ENCODE measurements at places on chromosomes 5 and 9.

GRCh38 chr9:116555119-116555518, 132.0 kb upstream of the TRIM32 start:
- DNase-seq, result no peak

DNA sequence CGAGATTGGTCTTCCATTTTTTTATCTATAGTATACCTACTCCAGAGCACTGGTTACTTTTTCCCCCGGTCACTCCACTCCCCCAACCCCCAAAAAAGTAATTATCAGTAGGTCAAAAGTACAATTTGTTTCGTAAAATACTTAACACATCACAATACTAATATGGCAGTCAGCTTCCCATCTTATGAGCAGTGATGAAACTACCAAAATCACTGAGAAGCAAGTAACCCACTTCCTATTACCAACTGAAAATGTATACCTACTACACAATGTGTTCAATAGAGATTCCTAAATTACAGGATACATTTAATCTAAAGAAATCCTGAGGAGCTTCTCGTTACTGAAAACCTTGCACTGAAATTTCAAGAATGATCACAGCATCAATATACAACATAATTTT, 1.9 kb downstream of the CERT1 start:
- no peak for DNase-seq

DNA sequence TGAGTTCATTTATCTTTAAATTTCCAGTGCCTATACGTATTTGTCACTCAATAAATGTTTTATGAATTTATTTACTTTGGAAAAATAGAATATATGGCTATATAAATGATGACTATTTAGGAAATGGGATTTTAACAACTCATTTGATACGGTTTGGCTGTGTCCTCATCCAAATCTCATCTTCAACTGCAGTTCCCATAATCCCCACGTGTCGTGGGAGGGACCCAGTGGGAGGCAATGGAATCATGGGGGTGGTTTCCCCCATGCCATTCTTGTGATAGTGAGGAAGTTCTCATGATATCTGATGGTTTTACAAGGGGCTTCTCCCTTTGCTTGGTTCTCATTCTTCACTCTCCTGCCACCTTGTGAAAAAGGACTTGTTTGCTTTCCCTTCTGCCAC, 187.6 kb upstream of the EFNA5 start:
- DNase-seq, result no peak

DNA sequence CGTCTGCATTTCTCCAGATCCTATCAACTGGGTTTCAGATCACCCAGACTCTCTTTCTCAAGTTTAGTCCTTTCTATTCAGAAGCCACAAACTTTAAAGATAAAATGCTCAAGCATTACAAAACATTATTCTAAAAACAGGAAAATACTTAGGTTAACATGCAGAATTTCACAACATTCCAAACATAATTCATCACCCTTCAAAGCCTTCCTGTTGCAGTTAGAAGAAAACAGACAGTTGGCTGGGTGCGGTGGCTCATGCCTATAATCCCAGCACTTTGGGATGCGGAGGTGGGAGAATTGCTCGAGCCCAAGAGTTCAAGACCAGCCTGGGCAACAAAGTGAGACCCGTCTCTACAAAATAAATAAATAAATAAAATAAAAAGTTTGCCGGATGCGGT, 7.7 kb upstream of the OCLN start:
- DNase-seq, result no peak

DNA sequence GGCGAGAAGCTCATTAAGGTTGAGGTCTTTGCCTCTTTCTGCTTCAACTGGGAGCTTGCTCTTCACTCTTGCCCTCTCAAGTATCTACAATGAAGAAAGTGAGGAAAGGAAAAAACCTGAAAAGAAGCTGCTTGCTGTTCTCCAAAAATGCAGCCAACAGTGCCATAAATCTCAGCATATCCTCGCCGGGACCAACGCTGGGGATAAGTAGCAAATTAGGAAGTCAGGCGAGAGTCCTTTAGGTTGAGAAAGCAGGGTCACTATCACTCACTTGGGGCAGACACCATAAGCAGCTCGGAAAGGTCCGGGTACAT, 399 bp downstream of the NUP155 start:
- no peak for DNase-seq

DNA sequence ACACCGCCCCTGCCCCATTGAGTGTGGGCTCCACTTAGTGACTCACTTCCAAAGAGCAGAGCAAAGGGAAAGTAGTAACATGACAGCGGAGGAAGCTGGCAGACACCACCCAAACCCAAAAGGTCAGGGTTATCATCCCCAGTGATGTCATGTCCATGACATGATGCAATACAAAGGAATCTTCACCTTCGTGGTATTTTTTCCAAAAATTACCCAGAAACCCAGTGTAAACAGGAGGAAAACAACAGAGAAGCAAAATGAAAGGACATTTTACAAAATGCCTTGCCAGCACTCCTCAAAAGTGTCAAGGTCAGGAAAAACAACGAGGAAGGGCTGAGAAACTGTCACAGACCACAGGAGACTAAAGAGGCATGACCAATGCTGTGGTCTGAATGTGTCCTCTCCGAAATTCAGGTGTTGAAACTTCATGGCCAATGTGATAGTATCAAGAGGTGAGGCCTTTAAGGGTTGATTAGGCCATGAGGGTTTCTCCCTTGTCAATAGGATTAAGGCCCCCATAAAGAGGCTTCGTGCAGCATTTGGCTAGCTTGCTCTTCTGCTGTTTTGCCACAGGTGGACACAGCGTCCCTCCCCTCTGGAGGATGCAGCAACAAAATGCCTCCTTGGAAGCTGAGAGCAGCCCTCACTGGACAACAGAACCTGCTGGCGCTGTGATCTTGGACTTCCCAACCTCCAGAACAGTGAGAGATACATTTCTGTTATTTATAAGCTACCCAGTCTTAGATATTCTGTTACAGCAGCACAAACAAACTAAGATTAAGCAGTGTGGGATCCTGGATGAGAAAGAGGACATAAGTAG, 30.5 kb upstream of the MED10 start:
- no peak for DNase-seq

DNA sequence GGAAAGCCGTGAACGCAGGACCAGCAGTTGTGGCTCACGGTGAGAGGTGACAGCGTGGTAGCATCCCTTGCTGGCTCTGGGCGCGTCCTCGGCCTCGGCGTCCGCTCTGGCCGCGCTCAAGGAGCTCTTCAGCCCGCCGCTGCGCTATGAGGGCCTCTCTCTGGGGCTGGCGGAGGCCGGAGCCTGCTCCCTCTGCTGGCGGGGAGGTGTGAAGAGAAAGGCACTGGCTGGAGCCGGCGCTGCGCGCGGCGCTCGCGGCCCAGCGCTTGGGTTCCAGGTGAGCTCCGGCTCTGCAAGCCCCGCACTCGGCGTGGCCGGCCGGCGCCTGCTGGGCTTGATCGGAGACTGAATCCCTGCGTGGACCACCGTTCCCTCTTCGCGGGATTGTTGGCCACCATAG, 705.6 kb downstream of the SEMA5A start:
- DNase-seq, result no peak

DNA sequence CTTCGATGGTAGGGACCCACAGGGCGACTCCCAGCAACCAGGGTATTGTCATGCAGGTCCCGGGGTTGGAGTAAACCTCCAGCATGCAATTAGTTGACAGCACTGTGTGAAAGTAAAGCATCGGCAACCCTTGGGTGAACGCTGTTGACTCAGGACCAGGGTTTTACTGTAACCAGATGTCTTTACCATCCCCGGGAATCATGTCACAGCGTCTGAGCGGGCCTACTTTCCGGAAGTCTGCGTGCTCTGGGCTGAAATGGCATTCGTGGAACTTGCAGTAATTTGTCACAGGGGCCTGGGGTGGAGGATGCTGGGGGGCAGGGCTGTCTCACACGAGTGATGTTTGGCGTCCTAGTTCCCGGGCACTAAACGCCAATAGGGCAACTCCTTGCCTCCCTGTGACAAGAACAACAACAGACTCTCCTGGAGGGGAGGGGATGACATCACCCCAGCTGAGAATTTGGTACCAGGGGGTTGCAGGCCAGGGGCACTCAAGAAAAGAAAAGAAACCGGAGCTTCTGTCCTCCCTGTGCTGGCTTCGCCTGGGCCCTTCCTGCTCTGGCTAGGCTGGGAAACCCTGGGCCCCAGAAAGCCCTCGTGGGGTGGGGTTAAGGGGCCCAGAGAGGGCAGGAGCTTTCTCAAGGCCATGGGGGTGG, 10.1 kb upstream of the UBAC1 start:
- DNase-seq, result no peak

- no peak for DNase-seq
These were observed 4.8 kb upstream of the GPR150 start for GRCh38 chr5:95615164-95615467.

GRCh38 chr9:130868230-130868629, 28.4 kb downstream of the QRFP start:
- no peak for DNase-seq

DNA sequence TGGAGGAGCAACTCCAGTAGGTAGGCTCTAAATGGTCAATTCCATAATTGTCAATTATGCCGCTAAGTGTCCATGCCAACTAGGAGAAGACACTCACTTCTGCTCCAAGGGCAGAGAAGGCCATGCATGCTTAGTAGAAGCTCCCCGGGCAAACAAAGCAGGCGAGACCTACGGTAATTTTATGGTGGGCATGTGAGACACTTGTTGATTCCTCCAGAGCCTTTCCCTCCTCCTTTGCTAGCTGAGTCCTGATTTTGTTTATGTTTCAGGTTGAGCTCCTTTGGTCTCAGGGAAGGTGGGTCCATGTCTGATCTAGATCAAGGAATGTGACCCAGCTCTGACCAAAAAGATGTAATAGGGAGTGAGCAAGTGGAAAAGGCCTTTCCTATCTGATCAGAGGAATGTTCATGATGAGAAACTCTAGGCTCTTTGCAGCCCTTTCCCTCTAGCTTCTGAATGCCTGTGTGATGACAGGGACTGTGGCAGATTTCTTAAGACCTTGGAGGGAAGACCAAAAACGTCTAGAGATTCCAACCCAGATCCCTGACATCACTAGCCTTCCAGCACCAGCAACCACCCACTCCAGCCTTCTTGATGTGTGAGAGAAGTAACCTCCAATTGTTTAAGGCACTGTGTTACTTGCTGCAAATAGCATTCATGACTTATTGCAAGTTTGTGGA, 7.7 kb upstream of the CPEB4 start:
- DNase-seq, result no peak

DNA sequence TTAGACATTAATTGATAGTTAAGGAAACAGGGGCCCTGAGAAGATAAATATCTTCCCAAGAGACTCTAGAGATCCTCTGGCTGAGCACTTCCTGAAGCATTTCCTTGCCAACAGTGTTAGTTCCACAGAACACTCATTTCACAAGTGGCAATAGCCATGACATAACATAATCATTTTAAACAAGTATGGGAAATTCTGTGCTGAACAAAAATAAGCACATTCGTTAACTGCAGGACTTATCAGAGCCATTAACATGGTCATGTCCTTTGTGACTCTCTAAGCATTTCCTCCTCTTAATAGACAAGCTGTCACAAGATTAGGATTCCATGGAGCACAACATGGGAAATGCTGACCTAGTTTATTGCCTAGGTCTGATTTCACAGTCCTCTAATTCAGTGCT, 184.9 kb downstream of the SNX18 start:
- DNase-seq, result no peak

DNA sequence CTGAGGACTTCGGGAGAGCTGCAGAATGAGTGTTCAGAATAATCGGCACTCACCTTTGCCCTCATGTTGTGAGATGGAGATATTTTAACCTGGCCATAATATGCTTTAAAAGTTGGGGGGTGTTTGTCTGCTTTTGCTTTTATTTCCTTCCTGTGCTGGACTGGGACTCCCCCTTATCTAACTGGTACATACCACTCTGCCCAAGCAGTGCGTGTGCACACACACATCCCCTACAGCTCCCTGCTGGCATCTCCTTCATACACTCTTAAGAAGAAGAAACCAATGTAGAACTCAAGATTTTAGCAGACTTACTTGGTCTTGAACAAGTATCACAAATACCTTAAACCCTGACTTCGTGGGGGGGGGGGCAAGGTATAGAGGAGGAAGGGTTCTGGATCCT, 146.2 kb upstream of the DMRT1 start:
- no peak for DNase-seq

- DNase-seq, result no peak
These were observed 121.1 kb upstream of the IL12B start for GRCh38 chr5:159451197-159452052.

DNA sequence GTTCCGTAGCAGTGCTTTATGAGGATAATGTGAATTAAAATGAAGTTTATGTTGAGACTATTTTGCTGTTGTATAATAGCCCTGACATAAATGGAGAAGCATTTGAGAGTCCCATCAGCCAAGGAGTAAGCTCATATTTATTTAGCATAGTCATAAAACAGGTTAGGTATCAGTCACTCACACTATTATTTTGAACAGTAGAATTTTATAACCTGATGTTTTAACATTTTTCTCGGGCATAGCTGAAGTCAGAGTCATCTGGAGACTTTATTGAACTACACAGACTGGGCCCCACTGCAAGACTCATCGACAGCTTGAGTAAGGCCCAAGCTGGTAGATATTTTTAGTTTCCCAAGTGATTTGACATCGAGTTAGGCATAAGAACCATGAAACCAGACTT, 620.3 kb upstream of the WWC1 start:
- no peak for DNase-seq

DNA sequence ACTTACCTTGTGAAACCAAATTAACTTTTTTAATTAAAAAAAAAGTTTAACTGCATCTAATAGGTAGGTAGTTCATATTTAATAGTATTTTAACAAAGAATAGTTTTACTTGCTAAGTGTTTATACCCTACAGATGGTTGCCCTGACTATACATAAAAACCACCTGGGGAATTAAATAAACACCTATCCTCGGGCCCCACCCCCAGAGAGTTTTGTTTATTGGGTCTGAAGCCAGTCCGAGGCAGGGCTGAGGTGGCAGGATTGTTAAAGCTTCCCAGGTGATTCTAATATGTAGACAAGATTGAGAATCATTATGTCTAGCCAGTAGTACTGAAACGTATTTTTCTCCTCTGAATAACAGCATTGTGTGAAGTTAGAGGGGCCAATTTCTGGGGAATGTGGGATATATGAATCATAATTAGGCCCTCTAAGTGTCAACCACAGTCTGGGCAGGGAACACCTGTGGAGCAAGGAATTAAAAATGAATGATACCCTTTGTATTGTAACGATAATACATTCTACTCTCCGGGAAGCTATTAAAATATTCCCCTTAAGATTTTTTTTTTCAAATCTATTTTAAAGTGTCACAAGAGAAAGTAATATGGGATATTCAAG, 5.6 kb upstream of the PAM start:
- no peak for DNase-seq

DNA sequence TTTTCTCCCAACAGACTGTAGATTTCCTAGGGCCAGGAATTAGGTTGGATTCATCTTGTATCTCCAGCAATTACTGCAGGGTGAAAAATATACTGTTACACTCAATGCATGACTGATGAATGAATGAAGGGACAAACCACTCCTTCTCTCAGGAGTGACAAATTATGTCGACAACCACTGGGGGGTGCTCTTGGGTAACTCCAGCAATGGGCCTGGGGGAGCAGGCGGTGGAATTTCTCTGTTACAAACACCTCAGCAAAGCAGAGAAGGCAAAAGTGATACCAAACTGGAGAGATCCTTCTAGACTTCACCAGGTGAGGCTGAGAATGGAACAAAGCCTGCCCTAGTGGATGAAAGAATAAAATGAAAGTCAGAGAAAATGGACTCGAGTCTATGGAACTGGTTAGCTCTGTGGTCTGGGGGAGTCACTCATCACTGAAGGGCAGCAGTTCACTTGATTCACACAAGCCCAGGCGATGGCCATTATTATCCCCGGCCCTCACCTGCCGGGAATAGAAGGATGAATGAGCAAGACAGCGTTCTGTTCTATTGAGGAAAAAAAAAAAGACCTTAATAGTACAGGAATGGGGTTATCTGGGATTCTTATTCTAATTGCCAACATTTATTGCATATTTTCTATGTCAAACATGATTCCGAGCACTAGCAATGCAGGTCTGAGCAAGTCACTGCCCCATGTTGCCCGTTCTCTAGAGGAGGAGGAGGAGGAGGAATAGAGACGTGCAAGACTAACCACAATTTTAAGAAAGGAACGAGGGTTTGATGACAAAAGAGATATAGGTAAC, 341.1 kb downstream of the ASTN2 start:
- DNase-seq, result no peak
